Activated CD4-positive, alpha-beta memory T cell treated with anti-CD3 and anti-CD28 coated beads, Interleukin-2, amount 10 ng/mL, durations not matched to agents 7 days and 5 days (primary cell): ENCODE measurements at places on chromosomes 7 and 10. TPM values are rescaled to one million over a fixed set of nuclear protein-coding genes. Genes with fewer than 3 reads are reported as not detected.

The VSTM4 gene
- total RNA-seq = 0.10 TPM

- no peak for DNase-seq
These were observed 35.2 kb upstream of the BMPR1A start for GRCh38 chr10:86721232-86721631.

- DNase-seq = no peak
These were observed 114.8 kb upstream of the LANCL2 start for GRCh38 chr7:55250313-55250712.

The ALOX5 gene
- 7.5 TPM for total RNA-seq

The ASB4 gene
- total RNA-seq = not detected

DNA sequence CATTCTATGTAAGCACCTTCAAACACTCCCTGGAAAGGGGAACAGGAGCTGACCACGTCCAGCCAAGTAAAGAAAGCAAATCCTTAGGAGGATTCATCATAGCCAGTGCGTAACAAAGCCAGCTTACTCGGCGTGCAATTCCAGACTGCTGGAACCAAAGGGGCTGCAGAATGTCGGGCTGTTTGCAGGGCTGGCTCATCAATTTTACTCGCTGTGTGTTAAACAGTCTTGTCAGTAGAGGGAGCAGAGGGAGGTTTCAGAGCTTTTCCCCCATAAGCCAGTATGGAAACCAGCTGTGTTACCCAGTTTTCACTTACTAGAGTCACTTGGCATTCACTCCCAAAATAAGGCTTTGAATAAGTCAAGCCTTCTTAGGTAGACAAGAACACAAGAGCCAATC is 127.1 kb downstream of the KMT2E start:
- no peak for DNase-seq

- DNase-seq = no peak
These were observed 23.8 kb downstream of the C10orf105 start for GRCh38 chr10:71695502-71696476.

The NRAP gene
- total RNA-seq = not detected

The ZNF365 gene
- total RNA-seq = 0.23 TPM

The TAS2R3 gene
- total RNA-seq = 0.73 TPM

GRCh38 chr10:429696-430095 is 259.8 kb downstream of the DIP2C start:
- DNase-seq = no peak

DNA sequence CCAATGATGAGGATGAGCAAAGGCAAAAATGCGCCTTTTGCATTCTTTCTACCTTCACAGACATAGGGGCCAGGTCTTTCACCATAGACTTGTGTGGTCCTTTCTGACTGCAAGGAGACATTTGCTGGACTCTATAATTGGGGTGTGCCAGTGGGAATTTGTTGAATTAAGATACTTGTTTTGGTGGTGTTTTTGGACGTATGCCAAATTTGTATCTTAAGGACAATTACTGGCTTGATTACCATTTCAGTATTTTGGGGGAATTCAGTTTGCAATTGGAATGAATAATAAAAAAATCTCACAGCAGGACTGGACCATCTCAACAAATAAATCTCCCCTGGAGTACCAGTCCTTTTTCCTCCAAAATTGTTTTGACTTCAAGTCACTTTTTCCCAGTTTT is 47.9 kb downstream of the SND1 start:
- no peak for DNase-seq

DNA sequence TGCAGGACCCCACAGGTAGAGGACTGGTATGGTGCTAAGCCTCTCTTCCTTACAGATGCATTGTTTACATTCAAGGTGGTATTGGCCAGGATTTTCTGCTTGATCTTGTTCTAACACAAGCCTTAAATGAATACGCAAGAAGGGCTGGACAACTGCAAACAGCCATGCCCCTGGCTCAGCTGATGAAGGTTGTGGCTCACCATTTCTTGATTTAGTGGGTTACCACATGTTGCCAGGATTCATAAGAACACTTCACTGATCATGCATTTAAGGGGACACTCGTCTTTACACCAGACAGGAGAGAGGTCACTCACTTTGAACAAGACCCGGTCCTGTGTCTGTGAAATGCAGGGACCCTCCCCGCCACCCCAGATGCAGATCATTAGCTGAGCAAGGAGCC is 82.2 kb downstream of the CHN2 start:
- DNase-seq = no peak

DNA sequence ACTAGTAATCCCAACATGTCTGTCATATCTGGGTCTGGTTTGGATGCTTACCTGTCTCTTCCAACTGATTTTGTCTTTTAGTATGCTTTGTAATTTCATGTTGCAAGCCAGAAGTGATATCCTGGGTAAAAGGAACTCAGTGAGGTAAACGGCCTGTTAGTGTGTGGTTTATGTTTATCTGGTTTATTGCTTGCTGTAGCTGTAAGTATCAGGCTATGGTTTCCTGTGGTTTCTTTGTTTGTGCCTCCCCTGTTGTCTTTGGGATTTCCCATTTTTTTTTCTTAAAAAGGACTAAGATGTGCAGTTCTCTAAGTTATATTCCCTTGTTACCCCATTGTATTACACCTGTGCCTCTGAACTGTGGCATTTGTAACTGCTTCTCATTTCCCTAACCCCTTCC is 323.5 kb upstream of the POM121L12 start:
- DNase-seq = no peak

- DNase-seq = no peak
These were observed 134.7 kb upstream of the RHOBTB1 start for GRCh38 chr10:61078542-61079275.

DNA sequence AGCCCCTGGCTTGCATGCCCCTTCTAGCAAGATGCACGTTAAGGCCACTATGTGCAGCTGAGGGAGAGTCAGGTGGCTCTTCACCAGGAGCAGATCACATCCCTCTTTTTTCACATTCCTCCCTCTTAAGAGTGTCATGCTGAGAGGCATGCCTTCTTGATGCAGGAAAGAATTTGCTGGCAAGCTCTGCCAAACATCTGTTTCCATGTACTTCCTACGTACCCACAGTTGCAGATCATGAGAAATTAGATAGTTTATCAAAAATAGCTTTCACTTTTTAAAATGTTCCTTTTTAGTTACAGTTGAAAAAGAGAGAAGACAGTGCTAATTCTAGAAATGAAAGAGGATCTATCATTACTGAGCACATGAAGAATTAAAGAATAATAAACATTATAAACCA is 79.7 kb upstream of the ZNF722 start:
- no peak for DNase-seq

- no peak for DNase-seq
These were observed 16.8 kb downstream of the APBB1IP start for GRCh38 chr10:26454891-26455290.

- DNase-seq = no peak
These were observed 37.0 kb downstream of the NRAP start for GRCh38 chr10:113626809-113627355.

The SLC26A4 gene
- total RNA-seq = 10.9 TPM

The AP3M1 gene
- 42.2 TPM for total RNA-seq

GRCh38 chr7:128170461-128170860 is 70.6 kb upstream of the LEP start:
- no peak for DNase-seq
